Testis (tissue), 5 donors: ENCODE measurements at places on chromosomes 12 and 14.

DNA sequence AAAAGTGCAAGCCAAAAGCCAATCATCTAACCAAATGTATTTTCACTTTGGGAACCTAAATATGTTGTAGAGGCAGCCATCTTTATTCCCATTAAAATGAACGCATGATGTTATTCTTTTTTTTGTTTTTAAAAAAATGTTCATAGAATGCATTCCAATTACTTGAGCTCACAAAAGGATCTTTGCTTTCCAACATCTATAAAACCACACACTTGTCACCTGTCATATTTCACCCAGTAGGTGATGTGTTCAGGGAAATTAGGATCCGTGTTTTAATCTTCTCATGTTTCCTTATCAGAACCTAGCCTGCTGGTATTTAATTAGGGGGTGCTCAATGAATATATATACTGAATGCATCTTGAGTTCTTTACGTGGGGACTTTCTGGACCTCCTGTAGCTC lies 13.6 kb downstream of the TTC8 start:
- no peak for DNase-seq

DNA sequence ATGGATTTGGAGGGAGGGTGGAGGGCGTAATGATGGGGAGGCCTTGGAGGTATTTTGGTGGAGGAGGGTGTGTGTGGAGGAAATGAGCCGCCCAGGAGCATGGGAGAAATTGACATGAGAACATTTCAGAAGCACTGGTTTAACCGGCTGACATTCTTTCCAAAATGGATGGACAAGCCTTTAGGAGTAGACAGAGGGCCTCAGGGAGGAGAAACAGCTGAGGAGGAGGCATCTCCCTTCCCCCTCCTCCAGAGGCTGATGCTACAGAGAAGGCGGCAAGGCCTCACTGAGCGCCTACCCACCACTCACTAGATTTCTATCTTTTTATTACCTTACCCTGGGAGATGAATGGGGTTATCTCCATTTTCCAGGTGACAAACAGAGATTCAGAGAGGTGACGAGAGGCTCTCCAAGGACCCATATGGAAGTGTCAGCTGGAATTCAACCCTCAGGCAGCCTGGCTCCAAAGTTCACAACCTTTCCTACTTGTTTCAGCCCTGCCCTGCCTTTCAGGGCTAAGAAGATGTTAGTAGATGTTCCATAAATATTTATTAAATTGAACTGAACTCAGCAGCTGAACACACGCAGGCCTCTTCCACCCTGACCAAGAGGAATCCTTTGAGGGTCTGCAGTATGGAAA lies 289.6 kb downstream of the ZFP36L1 start:
- DNase-seq: no peak

DNA sequence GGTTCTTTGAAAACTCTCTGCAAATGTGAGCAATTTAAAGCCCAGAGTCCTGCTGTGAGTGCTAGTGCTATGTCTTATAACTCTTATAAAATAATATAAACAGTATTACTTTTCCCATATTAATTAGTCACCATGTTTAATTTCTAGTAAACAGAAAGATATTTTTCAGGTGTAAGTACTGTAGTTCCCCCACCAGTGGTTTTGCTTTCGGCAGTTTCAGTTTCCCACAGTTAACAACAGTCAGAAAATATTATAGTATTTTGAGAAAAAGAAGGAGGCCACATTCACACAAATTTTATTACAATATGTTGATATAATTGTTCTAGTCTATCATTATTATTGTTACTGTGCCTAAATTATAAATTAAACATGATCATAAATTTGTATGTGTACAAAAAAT lies 800.5 kb downstream of the LRFN5 start:
- DNase-seq: no peak

GRCh38 chr12:116338064-116338846 lies 60.8 kb upstream of the MED13L start:
- no peak for DNase-seq

DNA sequence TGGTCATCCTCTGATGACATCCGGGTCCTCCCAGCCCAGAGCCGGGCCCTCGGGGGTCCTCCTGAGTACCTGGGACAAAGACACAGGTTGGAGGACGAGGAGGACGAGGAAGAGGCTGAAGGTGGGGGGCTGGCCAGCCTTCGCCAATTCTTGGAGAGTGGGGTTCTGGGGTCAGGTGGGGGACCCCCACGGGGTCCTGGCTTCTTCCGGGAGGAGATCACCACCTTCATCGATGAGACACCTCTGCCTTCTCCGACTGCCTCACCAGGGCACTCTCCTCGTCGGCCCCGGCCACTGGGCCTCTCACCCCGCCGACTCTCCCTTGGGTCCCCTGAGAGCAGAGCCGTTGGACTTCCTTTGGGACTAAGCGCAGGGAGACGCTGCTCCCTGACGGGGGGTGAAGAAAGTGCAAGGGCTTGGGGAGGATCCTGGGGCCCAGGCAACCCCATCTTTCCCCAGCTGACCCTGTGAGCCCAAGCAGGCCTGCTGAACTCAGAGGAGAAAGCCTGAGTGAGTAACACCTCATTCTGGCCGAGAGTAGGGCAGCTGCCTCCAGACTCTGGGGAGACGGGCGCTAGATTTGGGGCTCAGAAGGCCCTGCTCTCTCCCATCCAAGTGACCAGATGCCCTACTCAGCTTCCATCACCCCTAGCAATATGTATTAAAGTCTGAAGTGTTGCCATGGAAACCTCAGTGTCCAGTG lies 1.3 kb upstream of the P3H3 start:
- DNase-seq: no peak

DNA sequence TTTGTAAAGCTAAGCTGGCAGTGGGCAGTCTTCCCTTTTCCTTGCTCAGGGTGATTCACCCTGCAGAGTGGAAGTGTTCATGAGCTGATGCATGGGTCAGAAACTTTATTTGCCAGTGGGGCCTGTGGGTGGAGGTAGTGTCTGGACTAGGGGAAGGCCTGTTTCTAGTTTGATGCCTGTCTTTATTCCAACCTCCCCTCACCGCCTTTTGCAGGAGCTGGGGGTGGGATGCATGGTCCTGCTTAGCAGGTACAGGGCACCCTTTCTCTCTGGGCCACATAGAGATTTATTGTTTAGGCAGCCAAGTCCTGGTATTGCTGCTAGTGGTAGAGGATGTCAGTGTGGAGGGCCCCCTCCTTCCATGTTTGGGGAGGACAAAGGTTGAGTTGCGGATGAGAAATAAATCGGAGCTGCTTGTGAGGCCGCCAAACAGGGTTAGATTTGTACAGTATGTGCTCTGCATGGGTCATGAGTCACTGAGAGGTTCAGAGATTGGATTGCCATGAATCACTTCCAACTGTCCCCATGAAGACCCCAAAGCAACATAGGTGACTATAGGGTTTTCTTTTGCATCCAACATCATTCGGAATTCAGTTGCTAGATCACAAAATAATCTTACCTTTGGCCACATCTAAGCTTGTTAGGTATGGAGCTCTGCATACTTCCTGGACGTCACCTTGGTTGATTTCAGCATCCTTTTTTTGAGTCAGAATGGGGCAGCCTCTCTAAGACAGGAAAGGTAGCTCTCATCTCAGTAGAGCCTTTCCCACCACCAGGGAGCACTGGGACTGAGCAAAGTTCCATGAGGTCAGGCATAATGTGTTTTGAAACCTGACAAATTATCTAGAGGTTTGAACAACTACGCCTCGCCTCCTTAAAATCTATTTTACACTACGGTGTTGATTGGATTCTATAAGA lies 8.8 kb downstream of the SMOC1 start:
- DNase-seq: no peak

GRCh38 chr14:95741038-95741490 lies 27.1 kb upstream of the TCL1A start:
- DNase-seq: no peak

DNA sequence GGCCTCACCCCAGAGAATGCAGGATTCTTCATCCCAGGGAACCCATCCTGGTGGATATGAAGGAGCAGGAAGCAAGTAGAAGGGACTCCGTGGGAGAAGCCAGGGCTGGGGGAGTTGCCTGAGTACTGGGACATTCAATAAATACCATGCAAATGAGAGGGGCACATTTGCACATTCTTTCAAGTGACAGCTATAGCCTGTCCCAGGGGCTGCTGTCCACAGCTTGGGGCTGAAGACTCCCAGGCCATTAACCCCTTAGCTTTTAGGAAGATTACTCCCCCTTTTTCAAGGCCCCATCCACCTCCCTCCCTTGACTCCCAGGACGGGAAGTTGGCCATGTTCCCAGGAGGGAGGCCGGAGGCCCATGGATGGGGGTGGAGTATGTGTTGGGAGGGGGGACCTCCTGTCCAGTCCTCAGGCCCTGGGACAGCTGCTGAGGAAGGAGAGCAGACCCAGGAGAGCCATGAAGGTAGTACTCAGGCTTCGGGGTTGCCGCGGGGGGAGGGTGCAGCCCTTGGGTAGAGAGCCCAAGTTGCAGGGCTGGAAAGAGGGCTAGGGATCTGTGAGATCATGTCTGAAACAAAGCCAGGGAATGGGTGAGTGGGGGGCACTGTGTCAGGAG lies 974 bp upstream of the TNS2 start:
- peak; percentile 68 for DNase-seq

DNA sequence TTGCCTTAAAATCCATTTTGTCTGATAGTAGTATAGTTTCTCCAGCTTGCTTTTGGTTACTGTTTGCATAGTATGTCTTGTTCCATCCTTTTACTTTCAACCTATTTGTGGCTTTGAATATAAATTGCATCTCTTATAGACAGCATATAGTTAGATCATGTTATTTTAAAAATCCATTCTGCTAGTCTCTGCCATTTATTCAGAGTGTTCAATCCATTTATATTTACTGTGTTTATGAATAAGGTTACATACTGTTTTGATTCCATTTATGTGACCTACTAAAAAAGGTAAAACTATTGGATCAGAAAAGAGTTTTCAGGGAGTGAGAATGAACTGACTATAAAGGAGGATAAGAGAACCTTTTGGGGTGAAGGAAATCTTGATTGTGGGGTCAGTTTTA lies 29.6 kb upstream of the VPS33A start:
- no peak for DNase-seq

DNA sequence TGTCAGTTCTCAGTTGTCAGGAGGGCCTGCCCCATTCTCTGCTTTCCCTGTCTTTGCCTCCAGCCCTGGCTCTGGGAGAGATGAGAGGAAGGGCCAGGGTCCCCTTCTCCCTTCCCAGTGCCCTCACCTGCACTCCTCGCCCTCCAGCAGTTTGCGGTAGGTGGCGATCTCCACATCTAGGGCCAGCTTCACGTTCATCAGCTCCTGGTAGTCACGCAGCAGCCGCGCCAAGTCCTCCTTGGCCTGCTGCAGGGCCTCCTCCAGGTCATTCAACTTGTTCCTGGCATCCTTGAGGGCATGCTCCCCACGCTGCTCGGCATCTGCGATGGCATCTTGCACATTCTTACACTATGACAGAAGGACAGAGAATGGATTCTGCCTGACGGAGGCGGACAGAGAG lies 5.4 kb downstream of the KRT2 start:
- DNase-seq: no peak

DNA sequence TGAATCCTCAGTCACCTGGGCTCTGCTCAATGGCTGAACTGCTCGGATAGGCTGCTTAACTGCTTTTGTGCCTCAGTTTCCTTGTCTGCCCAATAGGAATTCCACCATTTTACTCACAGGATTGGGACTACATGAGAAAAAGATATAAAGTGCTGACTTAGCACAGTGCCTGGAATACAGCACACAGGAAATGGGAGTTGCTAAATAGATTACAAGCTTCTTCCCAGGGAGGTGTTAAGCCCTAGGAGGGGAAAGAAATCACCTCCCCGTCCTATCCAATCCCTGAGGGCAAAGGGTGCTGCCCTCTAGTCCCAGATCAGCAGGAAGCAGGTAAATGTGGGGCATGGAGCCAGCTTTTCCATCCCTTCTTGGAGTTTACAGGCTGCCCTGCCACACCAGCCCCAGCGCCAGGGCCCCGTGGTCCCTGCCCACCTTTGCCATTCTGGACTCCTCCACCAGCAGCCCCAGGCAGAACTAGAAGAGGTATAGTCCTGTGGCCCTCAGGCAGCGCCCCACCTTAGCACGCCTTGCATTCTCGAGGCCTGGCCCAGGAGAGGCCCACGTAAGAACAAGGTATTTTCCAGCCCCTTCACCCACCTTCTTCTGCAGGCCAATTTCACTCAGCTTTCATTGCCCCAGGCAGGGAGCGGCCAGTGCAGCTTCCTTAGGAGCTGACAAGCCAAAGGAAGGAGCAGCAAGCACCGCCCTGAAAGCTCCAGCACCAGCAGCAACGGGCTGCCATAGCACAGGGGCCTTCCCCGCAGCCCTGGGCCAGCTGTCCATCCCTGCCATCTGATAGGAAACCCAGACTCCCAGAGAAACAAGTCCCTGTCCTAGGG lies 28.8 kb upstream of the RPLP0 start:
- no peak for DNase-seq

DNA sequence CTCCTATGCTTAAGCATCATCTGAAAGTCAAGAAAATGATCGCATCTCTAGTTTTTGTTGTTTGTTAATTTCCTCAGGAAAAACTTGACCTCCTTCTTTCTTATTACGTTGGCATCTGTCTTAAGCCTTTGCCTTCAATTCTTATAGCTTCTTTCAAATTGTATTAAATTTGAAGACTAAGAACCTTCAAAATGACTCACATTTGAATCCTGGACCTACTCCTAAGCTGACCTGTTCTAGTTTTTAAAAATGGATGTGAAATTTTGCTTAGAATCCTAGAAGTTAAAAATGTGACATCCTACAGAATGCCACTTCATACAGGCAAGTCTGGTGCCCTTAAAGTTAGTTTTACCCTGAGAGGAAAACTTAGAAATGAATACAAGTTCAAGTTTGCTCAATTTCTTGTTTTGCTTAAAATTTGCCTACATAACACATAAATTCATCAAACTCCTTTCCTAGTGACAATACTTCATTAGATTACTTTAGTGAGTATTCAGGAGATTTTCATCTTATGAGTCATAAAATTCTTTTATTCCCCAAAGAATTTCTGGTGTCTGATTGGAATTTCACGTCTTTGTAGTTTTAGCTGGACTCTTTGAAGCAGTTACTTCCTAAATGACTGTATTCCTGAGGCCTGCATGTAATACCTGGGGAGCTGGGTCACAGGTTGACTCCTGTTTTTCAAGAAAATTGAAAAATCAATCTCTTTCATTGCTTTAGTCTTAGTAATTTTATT lies 152.3 kb downstream of the MSRB3 start:
- no peak for DNase-seq

GRCh38 chr12:104177663-104178501 lies 37.7 kb upstream of the TXNRD1 start:
- DNase-seq: peak; percentile 80

GRCh38 chr12:4807116-4807783 lies 87.0 kb downstream of the GALNT8 start:
- DNase-seq: no peak

GRCh38 chr12:101839324-101840283 lies 8.8 kb upstream of the GNPTAB start:
- peak; percentile 81 for DNase-seq

GRCh38 chr12:106840243-106840642 lies 65.8 kb downstream of the RIC8B start:
- DNase-seq: no peak

- no peak for DNase-seq
Measured at GRCh38 chr12:95164656-95165055, 52.6 kb downstream of the FGD6 start.

DNA sequence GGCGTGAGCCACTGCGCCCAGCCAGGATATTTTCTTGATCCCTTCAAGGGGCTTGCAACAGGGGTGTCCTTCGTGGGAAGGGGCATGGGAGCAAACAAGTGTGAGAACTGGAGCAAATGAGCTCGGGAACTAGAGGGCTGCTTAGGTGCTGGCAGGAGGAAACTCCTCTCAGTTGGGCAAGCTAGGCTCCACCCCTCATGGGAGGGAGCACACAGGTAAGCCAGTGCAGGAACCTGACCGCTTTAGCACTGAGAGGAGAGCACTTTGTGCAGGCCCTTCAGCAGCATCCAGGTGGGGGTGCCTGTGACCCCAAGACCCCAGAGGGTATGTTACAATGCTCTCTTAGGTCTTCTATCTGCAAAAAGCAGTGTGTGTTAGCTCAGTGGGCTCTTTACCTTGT lies 755.4 kb upstream of the MDGA2 start:
- DNase-seq: no peak
